ENCODE measurements at places on chromosomes 3 and 15.

GRCh38 chr15:22945071-22945470 lies 35.1 kb downstream of the CYFIP1 start:
- DNase-seq, result no peak

GRCh38 chr3:45781841-45782240 lies 14.5 kb downstream of the SLC6A20 start:
- DNase-seq, result no peak

DNA sequence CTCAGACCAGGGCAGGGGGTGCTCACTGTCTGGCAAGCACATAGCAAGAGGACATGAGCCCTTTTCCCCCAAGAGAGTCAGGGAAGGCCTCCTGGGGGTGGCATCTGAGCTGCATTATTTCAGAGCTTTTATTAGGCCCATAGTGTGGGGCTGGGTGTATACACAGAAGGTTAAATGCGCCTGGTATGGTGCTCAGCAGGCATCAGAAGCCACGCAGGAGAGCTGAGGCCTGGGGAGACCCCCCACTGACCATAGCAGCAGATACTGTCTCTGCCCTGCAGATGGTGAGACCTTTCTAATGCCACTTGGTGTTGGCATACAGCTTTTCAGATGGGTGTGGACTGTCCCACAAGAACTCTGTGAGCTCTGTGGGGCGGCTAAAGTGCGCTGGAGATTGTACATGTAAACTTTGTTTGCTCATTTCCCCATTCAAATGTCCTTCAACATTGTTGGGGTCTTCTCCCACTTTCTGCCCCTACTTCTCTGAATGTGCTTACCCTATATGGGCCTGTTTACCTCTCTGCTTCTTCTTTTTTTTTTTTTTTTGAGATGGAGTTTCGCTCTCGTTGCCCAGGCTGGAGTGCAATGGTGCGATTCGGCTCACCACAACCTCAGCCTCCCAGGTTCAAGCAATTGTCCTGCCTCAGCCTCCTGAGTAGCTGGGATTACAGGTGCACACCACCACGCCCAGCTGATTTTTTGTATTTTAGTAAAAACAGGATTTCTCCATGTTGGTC lies 62.2 kb downstream of the CDC25A start:
- DNase-seq, result no peak

DNA sequence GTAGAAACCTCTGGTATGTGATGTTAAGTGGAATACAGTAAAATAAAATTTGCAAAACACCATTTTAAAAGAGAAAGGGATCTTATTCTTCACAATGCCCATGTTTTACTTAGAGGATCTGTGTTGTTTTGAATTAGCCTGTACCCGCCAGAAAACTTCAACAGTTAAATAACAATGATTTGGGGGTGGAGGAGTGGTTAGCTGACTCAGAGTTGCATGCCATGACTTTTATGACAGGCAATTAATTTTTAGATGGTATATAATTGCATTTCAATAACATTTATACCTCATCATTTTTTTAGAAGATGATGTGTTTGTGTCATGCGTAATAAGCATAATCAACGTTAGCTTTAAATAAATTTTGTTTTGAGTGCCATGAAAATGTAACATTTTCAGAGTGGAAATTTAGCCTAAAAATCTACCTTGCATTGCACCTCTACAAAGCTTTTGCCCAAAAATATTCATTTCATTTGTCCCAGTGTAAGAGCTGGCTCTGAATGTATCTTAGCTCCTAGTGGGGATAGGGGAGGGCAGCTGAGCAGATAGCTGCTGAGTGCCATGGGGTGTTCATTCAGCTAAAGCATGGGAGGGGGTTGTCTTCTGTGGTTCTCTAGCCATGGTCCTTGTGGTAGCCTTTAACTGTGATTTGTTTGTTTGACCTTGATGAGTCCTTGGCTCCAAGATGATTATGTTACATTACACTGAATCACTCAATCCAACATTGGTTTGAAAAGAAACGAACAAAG lies 379.8 kb downstream of the LPP start:
- DNase-seq, result no peak

DNA sequence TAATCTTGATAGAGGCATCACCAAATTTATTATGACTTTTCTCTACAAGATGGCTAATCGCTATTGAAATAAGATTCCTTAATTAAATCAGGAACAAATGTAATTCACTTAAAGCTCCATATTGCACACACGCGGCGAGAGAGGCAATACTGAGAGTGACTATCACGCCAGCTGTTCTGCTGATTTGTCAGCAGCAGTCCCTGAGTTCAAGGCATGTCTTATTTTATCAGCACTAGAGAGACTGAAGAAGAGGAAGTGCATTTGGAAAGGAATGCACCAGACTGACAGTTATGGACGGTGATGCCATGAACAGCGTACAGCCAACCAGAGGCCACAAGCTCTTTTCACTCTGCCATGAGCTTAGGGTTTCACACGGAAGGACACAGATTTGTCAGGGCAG lies 83.6 kb upstream of the SLCO3A1 start:
- DNase-seq, result no peak

DNA sequence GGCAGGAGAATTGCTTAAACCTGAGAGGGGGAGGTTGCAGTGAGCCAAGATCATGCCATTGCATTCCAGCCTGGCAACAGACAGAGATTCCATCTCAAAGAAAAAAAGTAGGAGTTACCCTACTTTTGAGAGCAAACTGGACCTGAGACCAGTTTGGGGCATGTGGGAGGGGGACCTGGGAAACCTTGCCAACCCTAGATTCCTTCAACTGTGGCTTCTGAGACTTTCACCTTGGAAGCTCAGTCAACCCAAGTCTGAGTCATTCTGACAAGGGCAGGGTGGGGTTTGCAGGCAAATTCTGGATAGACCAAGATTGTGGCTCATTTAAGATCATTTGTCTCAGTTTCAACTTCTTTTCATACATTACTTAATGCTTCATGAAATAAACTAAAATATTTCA lies 23.8 kb upstream of the SIAH2 start:
- DNase-seq, result no peak

- no peak for DNase-seq
Measured at GRCh38 chr15:69388260-69388705, 25.9 kb upstream of the KIF23 start.

GRCh38 chr3:50095352-50095998 lies 6.8 kb downstream of the RBM5 start:
- no peak for DNase-seq

- DNase-seq, result peak; percentile 36
Measured at GRCh38 chr3:111732252-111732879, 126.7 kb upstream of the PHLDB2 start.

- no peak for DNase-seq
Measured at GRCh38 chr3:110774496-110775265, 296.9 kb upstream of the NECTIN3 start.

- DNase-seq, result no peak
Measured at GRCh38 chr3:125179143-125179883, 33.2 kb downstream of the SLC12A8 start.

DNA sequence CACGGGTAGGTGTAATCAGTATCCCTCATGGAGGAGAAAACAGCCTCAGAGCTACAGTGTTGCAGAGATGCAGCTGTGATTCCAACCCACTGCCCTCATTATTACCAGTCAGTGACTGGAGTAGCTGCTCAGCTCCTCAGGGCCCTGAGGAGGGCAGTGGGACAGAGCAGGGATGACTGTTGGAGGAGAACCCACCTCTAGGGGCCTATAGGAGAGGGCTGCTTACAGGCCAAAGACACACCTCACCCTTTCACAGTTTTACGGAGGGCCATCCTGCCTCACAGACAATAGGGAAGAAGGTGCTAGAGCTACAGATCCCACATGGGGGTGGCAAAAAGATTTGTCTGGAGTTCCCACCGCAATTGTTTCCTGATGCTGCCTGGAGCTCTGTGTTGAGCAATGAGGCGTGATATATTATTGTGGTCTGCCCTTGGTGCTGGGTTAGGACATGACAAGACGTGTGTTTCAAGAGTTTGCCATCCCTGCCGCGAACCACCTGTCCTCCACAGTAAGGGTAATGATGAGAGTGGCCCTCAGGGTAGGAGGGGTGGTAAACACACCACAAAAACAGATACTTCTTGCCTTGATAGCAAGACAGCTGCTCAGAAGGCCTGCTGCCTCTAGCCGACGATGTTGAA lies 140.5 kb upstream of the TPM1 start:
- DNase-seq, result no peak

GRCh38 chr3:194137008-194137505 lies 1.1 kb downstream of the HES1 start:
- peak; percentile 86 for DNase-seq

DNA sequence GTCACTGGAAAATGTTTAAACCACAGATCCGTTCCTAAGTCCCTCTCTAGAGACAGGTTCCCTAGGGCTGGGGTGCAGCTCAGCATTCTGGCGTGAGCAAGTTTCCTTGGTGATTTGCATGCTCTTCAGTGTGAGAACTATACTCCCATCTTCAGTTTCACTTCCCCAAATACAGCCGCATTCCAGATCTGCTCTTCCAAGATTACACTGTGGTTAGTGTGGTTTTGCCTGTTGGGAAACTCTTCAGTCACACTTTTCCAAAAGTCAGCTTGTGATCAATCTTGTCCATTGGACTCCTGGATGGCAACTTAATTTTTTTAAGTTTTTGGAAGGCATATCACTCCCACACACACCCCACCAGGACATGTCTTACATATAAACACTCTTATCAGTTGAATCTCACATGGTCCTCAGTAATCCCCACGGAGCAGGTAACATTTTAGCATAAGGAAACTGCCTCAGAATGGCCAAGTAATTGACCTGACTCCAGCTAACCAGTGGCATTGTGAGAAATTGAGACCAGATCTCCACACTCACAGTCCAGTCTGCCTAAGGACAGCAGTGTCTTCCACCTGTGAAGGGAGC lies 33.5 kb upstream of the PTPN23 start:
- no peak for DNase-seq

- no peak for DNase-seq
Measured at GRCh38 chr3:185405243-185405642, 42.3 kb downstream of the MAP3K13 start.

DNA sequence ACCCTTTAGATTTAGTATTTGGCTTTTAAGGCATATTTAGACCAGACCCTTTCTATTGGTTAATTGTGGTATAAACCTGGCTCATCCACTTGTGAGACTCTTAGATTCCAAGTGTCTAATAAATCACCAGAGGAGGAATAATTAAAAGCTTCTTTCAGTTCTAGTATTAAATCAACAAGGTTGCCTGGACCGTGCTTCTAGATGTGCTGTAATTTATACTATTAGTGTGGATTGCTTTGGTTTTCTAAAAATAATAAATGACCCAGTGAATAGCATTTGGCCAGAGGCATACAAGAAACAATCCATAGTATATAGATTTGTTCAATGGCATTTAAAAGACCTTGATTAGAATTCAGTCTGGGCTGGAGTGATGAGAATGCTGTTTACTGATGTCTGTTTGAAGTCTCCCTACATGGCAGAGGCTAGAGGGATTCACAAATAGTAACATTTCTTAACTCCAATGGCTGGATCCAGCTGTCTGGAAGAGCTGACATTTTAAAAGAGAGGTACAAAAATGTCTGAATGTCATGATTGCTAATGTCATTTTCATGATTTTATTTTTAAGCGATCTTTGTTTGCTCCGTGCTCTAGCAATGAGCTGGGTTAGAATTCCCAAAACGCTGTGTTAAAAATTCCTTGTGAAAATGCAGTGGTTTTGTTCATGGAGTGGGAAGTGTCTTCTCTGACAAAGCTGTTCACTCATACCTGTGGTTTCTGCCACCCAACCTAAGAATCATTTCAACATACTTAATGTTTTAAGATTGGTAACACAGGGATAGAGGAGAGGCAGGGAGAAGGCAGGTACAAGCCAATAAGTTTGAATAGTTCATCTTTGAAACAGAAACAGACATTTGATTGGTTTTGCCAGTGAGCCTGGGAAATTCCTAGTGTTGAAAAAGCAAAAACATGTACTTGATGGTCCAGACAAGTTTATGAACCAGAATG lies 89.9 kb downstream of the RBMS3 start:
- no peak for DNase-seq

GRCh38 chr3:96267577-96267976 lies 546.8 kb upstream of the EPHA6 start:
- no peak for DNase-seq

DNA sequence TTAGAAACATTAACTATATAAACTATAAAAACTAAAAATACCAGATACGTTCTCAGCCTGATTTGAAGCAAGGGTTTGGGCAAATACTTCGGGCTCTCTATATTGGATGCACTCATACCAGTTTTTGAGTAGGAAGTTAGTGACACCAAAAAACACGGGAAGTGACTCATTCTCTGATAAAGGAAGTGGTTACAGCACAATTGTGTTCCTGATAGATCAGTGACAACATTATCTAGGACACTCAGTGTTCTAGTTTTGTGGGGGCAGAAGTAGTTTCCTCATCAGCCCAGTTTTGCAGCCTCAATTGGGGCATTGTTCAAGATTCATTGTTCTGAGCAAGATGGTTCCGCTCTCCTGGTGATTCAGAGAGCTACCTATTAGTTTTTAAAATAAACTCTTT lies 469.6 kb upstream of the DPPA4 start:
- no peak for DNase-seq

GRCh38 chr3:175911937-175912336 lies 1052.8 kb downstream of the NAALADL2 start:
- DNase-seq, result no peak

- no peak for DNase-seq
Measured at GRCh38 chr3:121552379-121552778, 6.6 kb upstream of the POLQ start.

GRCh38 chr3:47475029-47475569 lies 642 bp downstream of the SCAP start:
- DNase-seq, result no peak

DNA sequence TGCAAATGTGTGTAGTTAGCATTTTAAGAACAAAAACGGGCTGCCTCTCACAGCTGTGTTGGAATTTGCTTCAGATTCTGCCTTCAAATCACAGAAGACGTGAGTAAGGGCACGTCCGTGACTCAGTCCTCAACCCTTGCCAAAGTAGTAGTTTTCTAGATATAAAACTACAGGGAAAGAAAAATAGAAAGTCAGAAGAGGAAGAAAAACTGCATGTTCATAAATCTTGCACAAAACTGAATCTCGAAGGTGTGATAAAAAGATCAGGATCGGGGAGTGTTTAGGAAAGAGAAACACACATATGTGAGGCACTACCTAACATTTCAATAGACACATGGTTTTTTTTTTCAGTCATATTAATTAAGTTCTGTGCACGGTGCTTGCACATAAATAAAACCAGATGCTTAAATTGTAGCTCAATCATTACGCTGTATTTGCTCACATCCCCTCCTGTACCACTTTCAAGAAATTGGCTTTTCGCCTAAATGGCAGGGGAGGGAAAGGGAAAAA lies 71.7 kb downstream of the P3H2 start:
- DNase-seq, result no peak

DNA sequence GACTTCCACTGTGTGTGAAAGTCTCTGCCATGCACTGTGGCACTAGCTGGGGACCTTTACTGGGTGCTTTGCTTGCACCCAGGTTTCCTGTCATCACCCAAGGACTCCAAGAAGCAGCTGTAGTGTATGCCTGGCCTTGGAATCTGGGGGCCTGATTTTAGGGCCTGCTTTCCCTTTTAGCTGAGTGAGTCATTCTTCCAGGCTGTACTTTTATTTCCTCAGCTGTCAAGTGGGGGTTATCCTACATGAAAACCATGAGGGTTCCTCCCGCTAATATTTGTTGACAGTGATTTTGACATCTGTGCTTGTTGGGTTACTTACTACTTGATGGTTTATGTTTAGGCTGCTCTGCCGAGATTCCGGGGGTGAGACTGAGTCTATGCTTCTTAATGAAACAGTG lies 18.5 kb downstream of the GORASP1 start:
- DNase-seq, result no peak
